ENCODE measurements at places on chromosomes 13 and 19.

DNA sequence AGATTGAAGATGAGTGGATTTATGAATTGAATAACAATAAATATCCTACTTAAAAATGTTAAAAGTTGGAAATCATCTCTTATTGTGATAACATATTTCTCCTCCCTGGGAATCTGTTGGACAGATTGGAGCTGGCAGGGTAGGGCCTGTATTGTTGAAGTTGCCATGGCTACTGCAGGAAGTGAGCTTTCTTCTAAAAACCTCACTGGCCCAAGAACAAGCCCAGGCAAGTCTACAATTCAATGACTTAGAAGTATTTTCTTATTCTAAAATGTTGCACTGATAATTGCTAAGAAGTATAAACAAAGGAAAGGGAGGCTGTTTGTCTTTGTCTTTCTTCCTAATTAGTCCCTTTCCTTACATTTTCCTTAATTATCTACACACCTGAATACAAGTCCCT lies 112.1 kb downstream of the DLEU7 start:
- no peak for DNase-seq

DNA sequence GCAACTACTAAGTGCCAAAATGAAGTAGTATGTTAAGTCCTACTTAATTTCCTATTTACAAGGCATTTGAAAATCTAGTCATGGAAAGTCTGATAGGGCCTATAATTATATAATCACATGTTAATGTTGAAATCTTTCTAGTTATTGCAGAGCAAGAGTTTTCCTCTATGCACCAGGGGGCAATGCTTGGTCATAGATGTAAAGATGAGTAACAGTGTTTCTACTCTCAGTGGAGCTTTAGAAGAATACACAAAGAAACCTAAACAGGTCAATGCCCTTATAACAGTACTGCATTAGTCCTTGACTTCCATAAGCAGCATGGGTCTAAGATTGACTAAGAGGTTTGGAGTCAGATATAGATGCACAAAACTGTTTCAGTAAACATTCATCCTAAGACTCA lies 218.7 kb downstream of the KCTD12 start:
- no peak for DNase-seq

DNA sequence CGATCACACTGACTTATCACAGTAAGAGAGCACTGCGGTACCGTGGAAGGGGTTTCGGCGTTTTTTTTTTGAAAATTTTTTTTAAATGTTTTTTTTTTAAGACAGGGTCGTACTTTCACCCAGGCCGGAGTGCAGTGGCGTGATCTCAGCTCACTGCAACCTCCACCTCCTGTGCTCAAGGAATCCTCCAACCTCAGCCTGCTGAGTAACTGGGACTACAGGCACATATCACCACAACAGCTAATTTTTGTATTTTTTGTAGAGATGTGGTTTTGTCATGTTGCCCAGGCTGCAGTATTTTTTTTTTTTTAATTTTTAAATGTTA lies 19.0 kb downstream of the LTBP4 start:
- DNase-seq: no peak

- no peak for DNase-seq
These were observed 53.9 kb upstream of the GAS6 start for GRCh38 chr13:113917594-113918371.

DNA sequence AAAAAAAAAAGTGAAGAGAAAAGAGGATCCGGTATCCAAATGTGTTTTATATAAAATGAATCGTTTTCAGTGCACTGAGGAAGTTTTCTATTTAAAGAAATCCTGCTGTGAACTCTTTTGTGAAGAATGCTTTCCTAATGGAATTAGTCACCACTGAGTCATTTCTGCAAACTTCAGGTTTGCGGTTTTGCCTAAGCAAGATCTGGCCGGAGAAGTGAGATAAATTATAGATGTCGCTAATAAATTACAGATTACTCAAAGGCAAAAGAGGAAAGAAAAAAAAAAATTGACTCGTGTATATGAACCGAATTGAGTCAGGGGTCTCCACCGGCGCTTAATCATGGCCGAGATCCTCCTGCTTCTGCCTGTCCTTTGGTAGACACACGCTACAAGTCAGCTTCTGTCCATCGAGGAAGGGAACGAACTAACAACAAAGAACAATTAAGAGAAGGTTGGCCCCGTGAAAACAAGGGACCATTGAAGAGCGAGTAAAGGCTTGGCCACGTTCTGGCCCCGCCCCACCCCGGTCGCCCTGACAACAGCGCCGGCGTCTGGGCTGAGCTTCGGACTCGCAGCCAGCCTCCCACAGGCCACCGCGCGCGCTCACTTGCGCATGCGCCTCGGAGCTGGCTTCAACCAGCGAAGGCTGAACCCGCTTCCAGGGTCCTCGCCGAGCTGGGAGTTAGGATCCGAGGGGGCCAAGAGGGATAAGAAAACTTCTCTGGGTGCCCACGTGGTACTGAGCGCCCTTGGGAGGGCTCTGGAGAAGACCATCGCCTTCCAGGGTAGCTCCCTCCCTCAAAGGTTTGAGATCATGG lies 33.0 kb upstream of the MRI1 start:
- DNase-seq: peak; percentile 90

- DNase-seq: no peak
These were observed 47.8 kb upstream of the C1QTNF9 start for GRCh38 chr13:24261566-24261965.

- no peak for DNase-seq
These were observed 1027.1 kb upstream of the PCDH9 start for GRCh38 chr13:68257111-68257842.

- DNase-seq: no peak
These were observed 53.1 kb downstream of the PCDH20 start for GRCh38 chr13:61362522-61362921.

GRCh38 chr19:18612772-18613588 lies at the start of gene TMEM59L:
Gene TMEM59L (plus strand): TSS chr19:18612870. CDS start chr19:18612959, 89 bp downstream.
- no peak for DNase-seq

Measured in stimulated activated CD4-positive, alpha-beta T cell treated with anti-CD3 and anti-CD28 coated beads, TNF-alpha, amount 100 ng/mL, for 4 hours (primary cell).